ENCODE measurements at places on chromosomes 3 and 15. TPM values are rescaled to one million over a fixed set of nuclear protein-coding genes. Genes with fewer than 3 reads are reported as not detected.

The HTD2 gene
- 26.9 TPM for polyA plus RNA-seq

The PLSCR2 gene
- polyA plus RNA-seq: 9.1 TPM

The GOLGA8S gene
- polyA plus RNA-seq: 0.19 TPM

The TEX264 gene
- polyA plus RNA-seq: 27.6 TPM
